SJSA1 (cell line): ENCODE measurements at places on chromosomes 11 and 22. TPM values are rescaled to one million over a fixed set of nuclear protein-coding genes. Genes with fewer than 3 reads are reported as not detected.

- H3K4me1 ChIP-seq, result peaks cover 15% of the 10 kb centered on the region
- H3K4me3 ChIP-seq, result no peak overlapping the region
- DNase-seq, result no peak
- H3K27ac ChIP-seq, result no peak overlapping the region; the same call in 1 of the 2 replicates
- H3K27me3 ChIP-seq, result no peaks in the 10 kb centered on the region
Observed at GRCh38 chr11:58771458-58771855, 39.7 kb upstream of the GLYAT start.

- peaks cover 5% of the 10 kb centered on the region; the same call in 1 of the 2 replicates for H3K36me3 ChIP-seq
- no peak overlapping the region for H3K4me3 ChIP-seq
- H3K27ac ChIP-seq, result no peak overlapping the region
Observed at GRCh38 chr11:10044618-10045017, 249.4 kb downstream of the SBF2 start.

- 0 out of 2 replicates have a peak, but pooled peaks cover 3% of the 10 kb centered on the region for H3K4me1 ChIP-seq
- H3K27me3 ChIP-seq, result no peaks in the 10 kb centered on the region
- no peaks in the 10 kb centered on the region for H3K36me3 ChIP-seq
- no peak overlapping the region for H3K4me3 ChIP-seq
Observed at GRCh38 chr11:115959081-115959486, 454.9 kb upstream of the CADM1 start.

DNA sequence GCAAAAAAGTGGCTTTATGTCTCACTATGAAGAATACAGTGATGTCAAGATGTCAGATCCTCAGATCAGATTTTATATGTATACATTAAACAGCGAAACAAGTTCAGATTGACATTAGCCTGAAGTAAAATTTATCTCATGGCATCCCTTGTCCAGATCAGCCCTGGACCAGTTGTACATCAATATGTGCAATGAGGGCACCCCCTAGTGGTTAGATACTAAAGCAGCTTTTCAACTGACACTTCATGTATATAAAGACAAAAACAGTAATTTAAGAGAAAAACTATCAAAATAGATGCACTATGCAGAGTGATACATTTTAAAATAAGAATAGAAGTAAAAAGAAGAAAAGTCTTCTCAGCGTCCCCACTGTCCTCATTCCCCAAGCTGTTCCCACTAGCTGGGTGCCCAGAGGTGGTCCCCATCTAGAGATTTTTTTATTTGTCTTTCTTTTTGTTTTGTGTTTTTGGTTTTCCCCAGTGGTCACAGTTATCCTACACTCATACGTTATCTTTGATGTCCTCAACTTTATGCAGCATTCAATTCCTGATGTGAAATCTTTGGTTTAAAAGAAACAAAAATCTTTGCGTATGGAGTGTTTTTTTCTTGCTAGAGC, 2193.4 kb upstream of the RAG2 start:
- no peaks in the 10 kb centered on the region for H3K36me3 ChIP-seq
- H3K4me3 ChIP-seq, result no peak overlapping the region
- no peaks in the 10 kb centered on the region for H3K27me3 ChIP-seq
- H3K27ac ChIP-seq, result no peak overlapping the region
- no peak for DNase-seq
- H3K4me1 ChIP-seq, result no peaks in the 10 kb centered on the region

DNA sequence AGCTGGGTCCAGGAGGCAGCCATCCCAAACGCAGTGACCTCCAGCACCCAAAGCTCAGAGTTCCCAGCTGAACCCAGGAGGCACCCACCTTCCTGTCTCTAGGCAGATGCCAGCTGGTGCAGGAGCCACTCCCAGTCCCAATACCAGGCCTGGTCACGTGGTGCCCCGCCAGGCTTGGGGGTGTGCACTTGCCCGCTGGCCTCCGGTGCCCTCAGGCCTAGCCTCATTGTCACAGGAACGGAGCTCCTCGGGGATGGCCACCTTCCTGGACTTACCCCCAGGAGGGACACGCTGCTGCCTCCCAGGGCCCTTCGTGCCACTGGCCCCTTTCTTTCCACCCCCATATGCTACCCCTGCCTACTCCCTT, 4.6 kb downstream of the BID start:
- no peak for DNase-seq
- no peak overlapping the region for H3K4me3 ChIP-seq
- peaks cover 21% of the 10 kb centered on the region for H3K4me1 ChIP-seq
- H3K36me3 ChIP-seq, result no peaks in the 10 kb centered on the region
- no peaks in the 10 kb centered on the region for H3K27me3 ChIP-seq

GRCh38 chr11:71301858-71302533, 49.6 kb upstream of the SHANK2 start:
- no peaks in the 10 kb centered on the region for H3K27me3 ChIP-seq
- H3K4me3 ChIP-seq, result no peak overlapping the region
- H3K4me1 ChIP-seq, result peaks cover 42% of the 10 kb centered on the region
- H3K27ac ChIP-seq, result no peak overlapping the region

- no peak overlapping the region for H3K4me3 ChIP-seq
- H3K36me3 ChIP-seq, result no peaks in the 10 kb centered on the region
- no peak overlapping the region for H3K27ac ChIP-seq
- no peaks in the 10 kb centered on the region for H3K27me3 ChIP-seq
- H3K4me1 ChIP-seq, result peaks cover 11% of the 10 kb centered on the region; the same call in 1 of the 2 replicates
Observed at GRCh38 chr11:72972496-72973128, 158.4 kb downstream of the ATG16L2 start.

DNA sequence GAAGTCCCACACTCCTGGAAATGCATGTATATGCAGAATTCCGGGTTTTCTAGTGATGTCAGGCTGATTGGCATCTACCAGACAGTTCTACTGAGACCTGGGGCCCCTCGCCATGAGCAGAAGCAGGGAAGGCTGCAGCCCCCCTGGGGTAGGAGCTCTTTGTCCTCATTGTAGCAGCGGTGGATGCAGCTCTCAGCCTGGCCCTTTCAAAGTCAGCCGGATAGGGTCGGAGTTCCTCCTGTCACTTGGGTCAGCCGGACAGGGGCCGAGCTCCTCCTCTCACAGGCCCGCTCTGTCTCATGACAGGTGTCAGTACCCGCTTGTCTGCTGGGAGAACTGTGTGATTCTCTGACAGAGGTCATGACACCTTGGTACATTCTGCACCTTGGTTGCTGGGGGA, 30.0 kb downstream of the MRGPRD start:
- DNase-seq, result no peak
- no peak overlapping the region for H3K4me3 ChIP-seq
- no peak overlapping the region for H3K27ac ChIP-seq
- no peaks in the 10 kb centered on the region for H3K27me3 ChIP-seq

DNA sequence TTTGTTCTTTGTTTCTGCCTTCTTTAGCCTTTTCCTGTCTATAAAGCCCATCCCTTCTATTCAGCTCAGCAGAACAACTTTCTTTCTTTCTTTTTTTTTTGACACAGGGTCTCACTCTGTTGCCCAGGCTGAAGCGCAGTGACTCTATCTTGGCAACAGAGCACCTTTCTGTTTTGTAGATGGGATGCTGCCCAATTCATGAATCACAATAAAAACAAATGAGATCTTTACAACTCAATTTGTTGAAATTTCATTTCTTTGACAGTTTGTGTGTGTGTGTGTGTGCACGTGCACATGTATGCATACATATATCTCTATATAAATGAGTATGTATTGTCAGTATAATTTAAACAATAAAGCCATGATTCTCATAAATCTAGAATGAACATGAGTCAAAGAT, 25.5 kb downstream of the TSPAN18 start:
- H3K4me1 ChIP-seq, result no peaks in the 10 kb centered on the region
- no peaks in the 10 kb centered on the region for H3K36me3 ChIP-seq

- no peak overlapping the region for H3K27ac ChIP-seq
- DNase-seq, result no peak
- H3K4me1 ChIP-seq, result no peaks in the 10 kb centered on the region
- H3K27me3 ChIP-seq, result peaks cover 32% of the 10 kb centered on the region
Observed at GRCh38 chr11:2481253-2481652, 36.4 kb downstream of the KCNQ1 start.

DNA sequence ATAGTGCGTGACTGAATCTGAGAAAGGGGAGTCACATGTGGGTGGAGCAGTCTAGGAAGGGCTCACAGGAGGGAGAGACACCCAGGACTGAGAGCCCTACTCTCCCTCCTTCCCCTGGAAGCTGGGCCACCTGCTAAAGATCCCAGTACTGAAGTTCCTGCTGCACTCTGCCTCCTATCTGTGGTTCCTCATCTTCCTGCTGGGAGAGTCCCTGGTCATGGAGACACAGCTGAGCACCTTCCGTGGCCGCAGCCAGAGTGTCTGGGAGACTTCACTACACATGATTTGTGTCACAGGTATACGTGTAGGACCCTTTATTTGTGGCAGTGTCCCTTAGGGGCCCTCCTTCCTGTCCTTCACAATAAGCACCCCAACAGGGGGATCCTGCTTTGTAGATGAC, 19.3 kb downstream of the ART5 start:
- H3K36me3 ChIP-seq, result no peaks in the 10 kb centered on the region
- no peak overlapping the region for H3K27ac ChIP-seq
- H3K4me1 ChIP-seq, result no peaks in the 10 kb centered on the region
- H3K27me3 ChIP-seq, result no peaks in the 10 kb centered on the region

HORMAD2 gene
- not detected in 2 replicates for total RNA-seq

RELT gene
- 8.7 and 13.2 TPM in 2 replicates for total RNA-seq
